Left cardiac atrium (tissue), 4 donors: ENCODE measurements at places on chromosomes 4 and X.

DNA sequence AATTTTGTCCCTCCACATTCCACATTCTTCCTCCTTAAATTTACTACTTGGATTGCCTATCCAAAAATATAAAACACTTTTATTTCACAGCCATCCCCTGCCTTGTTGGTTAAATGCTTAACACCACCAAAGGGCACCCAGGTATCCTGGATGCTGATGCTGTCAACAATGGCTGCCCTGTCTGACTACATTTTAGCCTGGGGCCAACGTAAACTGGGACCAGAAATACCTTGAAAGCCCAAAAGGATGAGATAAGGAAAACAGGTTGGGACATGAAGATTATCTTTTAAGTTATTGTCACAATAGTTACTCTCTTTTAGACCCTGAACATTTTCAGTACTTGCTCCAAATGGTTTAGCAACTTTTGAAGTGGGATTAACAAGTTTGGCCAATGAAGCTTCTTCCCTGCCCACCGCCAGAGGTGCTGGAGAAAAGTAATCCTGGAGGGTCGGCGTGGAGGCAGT is 775 bp upstream of the YIPF6 start:
- DNase-seq, result no peak

DNA sequence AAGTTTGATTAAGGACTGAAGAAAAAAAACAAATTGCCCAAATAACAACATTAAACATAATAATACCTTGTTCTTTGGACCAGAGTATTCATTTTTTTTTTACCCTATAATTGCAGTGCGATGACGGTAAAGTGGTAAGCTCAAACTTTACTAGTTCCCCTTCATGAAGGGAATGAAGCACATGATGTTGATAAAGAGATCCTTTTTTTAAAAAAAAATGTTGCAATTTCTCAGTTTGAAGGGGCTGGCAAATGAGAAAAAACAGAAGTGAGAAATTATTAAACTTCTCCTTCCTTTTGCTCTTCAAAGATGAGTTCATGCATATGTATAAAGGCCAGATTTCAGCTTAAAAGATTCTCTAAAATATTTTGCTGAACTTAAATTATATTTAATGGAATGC is 231.7 kb downstream of the C4orf33 start:
- no peak for DNase-seq

DNA sequence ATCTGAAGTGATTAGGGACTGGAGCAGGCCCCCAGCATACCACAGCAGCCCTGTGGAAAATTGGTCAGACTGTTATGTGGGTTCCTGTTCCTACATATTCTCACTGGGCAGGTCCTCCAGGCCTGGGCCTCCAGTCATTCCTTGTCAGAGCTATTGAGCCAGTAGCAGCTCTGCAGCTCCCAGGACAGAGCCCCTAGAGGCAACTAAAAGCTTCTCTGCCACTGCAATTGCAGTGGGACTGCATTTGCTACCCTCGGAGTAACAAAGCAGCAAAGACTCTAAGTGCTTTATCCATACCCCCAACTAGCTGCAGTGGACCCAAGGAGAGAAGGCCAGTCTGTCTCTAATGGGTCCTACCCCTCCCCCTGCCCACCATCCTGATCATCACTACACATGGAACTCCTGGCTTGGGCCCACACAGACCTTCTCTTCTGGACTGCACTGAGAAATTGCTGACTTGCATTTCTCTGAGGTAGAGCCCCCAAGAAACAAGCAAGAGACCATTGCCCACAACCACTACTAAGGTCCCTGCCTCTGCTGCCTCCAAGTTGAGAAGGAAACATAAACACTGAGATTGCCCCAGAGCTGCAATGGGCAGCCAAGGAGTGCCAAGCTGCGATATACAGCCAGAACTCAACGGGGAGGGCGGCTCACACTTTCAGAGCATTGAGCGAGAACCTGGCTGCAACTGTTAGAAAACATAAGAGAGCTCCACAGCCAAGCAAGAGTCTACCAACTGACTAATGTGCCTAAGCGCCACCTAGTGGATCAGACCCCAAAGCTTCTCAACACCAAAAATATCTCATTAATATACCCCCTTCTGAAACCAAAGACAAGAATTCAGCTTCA is 738.7 kb upstream of the NDST4 start:
- no peak for DNase-seq

- no peak for DNase-seq
Measured at GRCh38 chr4:60945641-60946040, 254.5 kb upstream of the ADGRL3 start.

GRCh38 chrX:120562569-120562926 is 1.8 kb upstream of the CUL4B start:
- DNase-seq, result no peak

DNA sequence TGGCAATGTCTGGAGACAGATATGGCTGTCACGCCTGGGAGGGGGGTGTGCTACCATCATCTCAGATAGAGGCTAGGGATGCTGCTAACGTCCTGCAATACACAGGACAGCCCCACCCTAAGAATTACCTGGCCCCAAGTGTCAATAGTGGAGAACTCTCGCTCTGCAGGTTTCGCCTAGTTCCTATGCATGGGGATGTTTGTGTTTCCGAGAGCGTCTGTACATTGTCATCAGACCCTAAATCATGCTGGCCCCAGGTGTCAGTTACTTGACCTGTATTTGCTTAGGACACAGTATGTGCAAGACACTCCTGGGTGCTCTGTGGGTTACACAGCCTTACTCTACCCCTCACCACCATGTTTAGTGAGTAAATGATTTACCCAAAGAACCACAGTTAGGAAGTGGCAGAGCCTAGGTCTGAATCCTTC is 90.8 kb downstream of the AFF1 start:
- no peak for DNase-seq

DNA sequence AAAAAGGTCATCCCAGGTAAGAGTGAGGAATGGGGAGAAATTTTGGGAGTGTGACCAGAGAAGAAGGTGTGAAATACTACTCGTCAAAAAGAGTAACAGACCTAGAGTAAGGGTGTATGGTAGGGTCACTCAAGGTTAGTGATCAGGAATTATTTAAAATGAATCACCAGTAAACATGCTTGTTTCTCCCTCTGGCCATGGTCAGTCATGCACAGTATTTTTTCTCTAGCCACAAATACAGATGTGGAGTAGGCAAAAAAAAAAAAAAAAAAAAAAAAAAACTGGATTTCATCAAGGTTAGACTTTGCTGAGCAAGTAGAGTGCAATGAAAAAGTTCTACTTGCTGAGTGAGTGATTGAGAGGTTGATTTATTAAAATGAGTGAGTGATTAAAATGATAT is 34.2 kb upstream of the SLIT2 start:
- no peak for DNase-seq

DNA sequence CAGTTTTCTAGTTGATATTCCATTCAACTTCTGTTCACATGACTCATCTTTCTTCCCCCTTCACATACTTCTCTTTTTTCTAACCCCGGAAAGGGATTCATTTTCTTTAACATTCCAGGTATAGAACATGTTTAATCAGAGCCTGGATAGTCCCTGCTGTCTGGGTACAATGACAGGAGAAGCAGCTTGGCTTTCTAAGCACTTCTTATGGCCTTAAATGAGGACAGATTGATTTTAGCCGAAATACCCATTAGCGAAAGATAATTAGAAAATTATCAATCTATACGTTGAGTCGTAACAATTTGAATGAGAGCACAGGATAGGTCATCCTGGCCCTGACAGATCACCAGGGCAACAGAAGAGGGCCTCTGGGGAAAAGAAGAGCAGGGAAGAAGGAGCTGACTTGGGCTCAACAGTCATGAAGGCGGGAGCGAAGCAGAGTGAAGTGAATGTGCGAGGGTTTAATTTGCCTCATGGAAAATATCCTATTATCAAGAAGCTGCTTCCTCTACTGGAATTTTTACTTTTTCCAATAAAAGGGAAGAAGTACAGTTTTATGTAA is 62.2 kb downstream of the PPP1R2C start:
- no peak for DNase-seq

GRCh38 chr4:139314047-139314800 is 11.9 kb upstream of the NDUFC1 start:
- DNase-seq, result no peak

GRCh38 chrX:17710871-17711301 is 26.4 kb upstream of the SCML1 start:
- DNase-seq, result no peak

DNA sequence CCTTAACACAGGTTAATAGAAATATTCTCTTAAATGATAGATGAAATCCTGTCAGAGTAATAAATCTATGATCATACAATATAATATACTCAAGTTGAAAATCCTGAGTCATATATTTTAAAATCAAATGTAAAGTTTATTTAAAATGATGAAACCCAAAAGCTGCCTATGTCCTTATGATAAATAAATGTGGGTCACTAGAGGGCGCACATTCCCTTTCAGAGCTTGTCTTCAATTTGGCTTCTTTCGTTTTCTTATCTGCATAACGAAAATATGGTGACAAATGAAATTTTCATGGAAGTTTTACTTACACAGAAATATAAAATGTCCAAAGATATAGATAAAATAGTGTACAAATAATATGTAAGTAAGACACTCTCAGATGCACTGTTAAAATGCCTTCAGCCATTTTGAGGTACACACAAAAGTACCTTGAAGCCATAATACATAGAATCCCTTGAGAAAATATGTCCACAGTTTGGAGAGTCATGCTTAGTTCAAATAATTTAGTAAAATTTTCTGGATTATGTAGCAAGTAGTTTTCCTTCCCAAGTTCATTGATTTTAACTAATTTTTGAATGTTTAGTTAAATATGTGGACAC is 680.4 kb downstream of the DMD start:
- no peak for DNase-seq

DNA sequence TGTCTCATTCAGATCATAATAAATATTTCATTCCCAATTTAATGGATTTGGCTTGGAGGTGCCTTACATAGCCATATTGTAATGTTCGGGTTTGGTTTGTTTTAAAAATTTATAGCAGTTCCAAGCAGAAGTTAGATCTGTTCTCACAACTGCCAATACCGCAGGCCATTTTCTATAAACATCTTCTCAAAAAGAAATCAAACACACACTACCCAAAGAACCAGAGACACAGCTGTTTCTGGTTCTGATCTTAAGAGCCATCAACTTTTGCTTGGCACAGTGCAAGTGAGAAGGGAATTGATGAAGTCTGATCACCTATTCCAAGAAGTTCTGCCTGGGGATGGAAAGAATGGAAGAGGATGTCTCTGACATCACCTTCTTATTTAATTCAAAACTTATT is 22.9 kb downstream of the MID1IP1 start:
- no peak for DNase-seq

GRCh38 chr4:3402491-3403347 is 39.0 kb upstream of the HGFAC start:
- DNase-seq, result peak; percentile 63

- no peak for DNase-seq
Measured at GRCh38 chrX:17527922-17528321, 152.9 kb downstream of the NHS start.

- DNase-seq, result no peak
Measured at GRCh38 chr4:73892966-73893365, 23.8 kb downstream of the CXCL1 start.

- DNase-seq, result no peak
Measured at GRCh38 chrX:127552571-127552970, 499.6 kb downstream of the ACTRT1 start.

DNA sequence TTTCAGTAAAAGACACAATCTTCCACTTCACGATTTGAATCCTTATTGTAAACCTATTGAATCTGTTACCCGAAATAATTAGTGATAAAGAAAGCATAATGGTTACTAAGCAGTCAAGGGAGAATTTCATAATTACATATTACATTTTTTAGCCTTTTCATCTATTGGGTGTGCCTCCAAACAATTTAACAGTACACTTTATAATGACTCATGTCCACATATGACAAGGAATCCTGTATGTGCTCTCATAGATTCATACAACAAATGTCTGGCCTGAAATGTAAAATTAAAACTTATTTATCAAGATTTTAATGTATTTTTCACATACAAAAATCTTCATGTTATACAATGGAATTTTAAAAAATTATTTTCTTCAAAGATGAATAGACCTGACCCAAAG is 39.4 kb downstream of the PPP3CA start:
- DNase-seq, result no peak

- peak; percentile 7 for DNase-seq
Measured at GRCh38 chr4:3864742-3865721, 98.8 kb downstream of the ADRA2C start.

GRCh38 chrX:63738696-63739095 is 46.3 kb downstream of the ARHGEF9 start:
- DNase-seq, result no peak

DNA sequence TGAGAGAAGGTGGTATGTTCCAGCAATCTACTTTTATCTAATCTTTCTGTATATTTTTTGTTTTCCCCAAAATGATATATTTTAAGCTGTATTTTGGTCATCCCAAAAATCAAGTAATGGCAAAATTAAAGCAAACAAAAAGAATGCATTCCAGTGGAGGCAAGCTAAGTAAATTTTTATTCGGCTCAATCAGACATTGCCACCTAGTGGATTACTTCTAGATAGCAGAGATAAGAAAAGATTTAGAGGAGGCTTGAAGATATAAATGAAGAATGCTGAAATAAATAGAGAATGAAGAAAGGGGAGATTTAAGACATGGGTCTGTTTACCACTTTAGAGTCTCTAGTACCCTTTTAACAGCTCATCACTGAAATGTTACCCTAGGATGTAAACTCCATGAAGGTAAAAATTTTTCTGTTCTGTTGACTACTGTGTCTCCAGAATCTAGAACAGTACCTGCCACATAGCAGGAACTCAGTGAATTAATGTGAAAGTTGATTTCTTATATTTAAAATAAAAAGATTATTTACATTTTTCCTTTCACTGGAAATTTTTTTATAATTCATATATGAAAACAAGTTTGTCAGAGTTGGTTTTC is 110.9 kb upstream of the ANK2 start:
- DNase-seq, result no peak

- peak; percentile 71 for DNase-seq
Measured at GRCh38 chrX:154738011-154738738, 12.7 kb downstream of the GAB3 start.

DNA sequence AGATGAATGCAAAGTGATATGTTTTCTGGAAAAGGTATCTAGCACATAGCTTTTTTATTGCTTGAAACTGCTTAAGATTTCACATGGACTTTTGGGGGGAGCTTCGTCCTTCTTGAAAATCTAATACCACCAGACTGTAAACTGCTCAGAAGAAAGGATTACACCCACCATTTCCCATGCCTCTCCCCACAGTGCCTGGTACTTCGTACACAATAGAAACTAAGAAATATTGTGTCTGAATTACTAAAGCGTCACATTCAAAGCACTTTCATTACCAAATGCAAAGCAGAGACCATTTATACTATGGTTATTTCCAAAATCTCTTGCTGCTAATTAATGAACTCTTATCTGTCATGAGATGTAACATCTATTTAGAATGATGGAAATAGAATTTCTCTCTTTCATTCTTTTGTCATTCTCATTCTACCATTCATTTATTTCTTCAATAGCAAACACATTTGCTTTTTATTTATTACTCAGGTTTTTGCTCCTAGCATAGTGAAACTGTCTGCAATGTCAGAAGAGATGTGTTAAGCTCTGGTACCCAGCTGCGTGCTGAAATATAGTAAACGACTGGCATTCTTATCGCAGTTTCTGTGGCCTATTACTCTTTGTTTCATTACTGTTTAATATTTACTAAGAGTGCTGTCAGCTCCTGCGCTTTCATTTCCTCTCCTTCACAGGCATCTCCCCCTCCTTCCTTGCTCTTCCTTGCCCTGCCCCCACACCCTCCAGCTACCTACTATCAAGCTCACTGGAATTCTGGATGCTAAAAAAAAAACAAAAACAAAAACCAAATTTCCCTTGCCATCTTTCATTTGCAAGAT is 51.4 kb upstream of the RAPGEF2 start:
- no peak for DNase-seq
